ENCODE measurements at places on chromosomes 3 and 15.

DNA sequence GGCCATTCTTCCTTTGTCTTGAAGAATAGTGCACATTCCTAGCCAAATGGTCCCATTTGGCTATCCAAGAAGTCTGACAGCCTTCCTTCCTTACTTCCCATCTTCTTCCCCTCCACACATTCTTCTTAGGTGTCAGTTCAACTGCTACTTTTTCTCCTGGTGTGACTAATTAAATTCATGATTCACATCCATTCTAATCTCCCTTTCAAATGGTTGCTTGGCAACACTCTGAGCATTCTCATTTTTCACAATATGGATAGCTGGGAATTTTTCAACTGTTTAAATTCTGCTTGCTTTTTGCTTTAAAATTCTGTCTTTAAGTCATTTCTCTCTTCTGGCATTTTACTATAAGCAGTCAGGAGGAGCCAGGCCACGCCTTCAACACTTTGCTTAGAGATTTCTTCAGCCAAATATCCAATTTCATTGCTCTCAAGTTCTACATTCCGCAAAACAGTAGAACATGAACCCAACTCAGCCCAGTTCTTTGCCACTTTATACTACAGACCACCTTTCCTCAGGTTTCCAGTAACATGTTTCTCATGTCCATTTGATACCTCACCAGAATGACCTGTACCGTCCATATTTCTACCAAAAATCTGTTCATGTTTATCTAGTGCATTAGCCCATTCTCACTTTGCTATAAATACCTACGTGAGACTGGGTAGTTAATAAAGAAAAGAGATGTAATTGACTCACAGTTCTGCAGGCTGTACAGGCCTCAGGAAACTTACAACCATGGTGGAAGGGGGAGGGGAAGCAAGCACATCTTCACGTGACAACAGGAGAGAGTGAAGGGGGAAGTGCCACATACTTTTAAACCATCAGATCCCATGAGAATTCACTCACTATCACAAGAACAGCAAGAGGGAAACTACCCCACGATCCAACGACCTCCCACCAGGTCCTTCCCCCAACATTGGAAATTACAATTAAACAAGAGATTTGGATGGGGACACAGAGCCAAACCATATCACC lies 31.9 kb upstream of the MCF2L2 start:
- no peak for DNase-seq

GRCh38 chr3:16840101-16840424 lies 44.7 kb upstream of the PLCL2 start:
- no peak for DNase-seq

DNA sequence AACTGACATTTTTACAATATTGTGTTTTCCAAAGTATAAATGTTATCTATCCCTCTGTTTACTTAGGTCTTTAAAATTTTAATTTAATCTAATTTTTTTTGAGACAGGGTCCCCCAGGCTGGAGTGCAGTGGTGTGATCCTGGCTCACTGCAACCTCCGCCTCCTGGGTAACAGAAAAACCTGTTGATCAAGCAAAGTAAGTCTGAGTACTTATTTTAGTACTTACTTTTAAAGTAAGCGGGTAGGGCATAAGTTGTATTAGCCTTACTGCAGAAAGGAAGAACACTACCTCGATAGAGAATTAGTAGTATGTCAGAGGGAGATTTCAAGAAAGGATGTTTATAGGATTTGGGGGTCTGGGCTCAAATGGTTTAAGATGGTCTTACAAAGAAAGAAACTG lies 11.9 kb upstream of the FEM1B start:
- no peak for DNase-seq

- no peak for DNase-seq
Observed at GRCh38 chr15:78338781-78339180, 1.4 kb upstream of the CRABP1 start.

- no peak for DNase-seq
Observed at GRCh38 chr3:69065318-69065964, 13.3 kb upstream of the TMF1 start.

GRCh38 chr15:80026754-80027153 lies 32.7 kb upstream of the ZFAND6 start:
- no peak for DNase-seq

GRCh38 chr3:154598166-154598565 lies 168.2 kb upstream of the GPR149 start:
- no peak for DNase-seq

GRCh38 chr15:101167753-101168462 lies 83.9 kb downstream of the CHSY1 start:
- DNase-seq = no peak

GRCh38 chr15:87653646-87654045 lies 602.9 kb downstream of the NTRK3 start:
- DNase-seq = no peak

- no peak for DNase-seq
Observed at GRCh38 chr3:168977716-168978374, 685.7 kb downstream of the MECOM start.

GRCh38 chr15:90617668-90618097 lies 88.0 kb downstream of the CRTC3 start:
- DNase-seq = no peak

GRCh38 chr3:101377796-101378195 lies 57.4 kb upstream of the IMPG2 start:
- no peak for DNase-seq

DNA sequence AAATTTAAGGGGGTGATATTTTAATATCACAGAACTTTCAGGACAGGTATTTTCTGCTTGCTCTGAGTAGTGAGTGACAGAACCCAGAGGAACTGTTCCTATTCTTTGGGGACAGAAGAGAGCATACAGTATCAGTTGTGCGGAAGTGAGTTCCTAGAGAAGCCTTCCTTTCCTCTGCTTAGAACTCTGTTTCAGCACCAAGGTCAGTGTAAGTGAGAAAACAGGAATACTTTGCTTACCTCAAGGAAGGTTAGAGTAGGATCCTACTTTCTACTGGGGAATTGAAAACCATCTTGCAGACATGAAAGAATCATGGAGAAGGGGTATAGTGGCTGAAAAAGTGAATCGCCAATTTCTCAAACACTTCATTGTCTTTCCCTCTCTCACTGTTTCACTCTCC lies 542.4 kb downstream of the SQOR start:
- DNase-seq = no peak

DNA sequence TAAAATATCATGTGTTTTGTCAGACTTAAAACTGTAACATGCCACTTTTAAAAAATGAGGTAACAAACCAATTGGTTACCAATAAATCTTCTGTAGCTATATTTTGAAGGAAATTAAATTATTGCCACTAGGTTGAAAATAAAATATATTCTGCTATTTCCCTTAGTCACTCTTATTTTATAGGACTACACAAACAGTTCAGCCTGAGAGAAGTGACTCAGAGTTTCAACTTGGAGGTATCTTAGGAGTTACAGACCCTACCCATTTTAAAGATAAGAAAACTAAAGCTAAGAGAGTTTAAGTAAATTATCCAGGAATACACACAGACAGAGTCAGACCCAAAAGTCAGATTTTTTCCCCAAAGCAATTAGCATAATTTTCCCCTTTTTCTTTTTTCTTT lies 65.1 kb downstream of the PIK3CB start:
- DNase-seq = no peak

GRCh38 chr15:80163217-80163616 lies 10.4 kb downstream of the FAH start:
- no peak for DNase-seq

DNA sequence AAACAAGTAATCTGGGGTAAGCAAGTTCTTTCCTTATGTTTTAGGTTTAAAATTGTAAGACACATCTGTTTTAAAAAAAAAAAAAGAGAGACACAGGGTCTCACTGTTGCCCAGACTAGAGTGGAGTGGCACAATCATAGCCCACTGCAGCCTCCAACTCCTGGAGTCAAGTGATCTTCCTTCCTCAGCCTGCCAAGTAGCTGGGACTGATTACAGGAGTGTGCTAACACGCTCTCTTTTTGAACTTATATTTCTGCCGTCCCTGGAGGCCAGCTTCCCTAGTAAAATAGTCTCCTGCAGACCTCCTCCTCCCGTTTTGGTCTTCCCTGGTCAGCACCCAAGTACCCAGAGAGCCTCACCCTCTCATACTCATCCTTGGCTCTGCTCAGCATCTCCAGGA lies 35.5 kb downstream of the DCP1A start:
- DNase-seq = no peak

- no peak for DNase-seq
Observed at GRCh38 chr3:102790747-102791325, 356.0 kb downstream of the ZPLD1 start.

- no peak for DNase-seq
Observed at GRCh38 chr15:49624056-49624455, 3.2 kb downstream of the DTWD1 start.

GRCh38 chr15:51075826-51076523 lies 18.7 kb downstream of the TNFAIP8L3 start:
- DNase-seq = no peak

DNA sequence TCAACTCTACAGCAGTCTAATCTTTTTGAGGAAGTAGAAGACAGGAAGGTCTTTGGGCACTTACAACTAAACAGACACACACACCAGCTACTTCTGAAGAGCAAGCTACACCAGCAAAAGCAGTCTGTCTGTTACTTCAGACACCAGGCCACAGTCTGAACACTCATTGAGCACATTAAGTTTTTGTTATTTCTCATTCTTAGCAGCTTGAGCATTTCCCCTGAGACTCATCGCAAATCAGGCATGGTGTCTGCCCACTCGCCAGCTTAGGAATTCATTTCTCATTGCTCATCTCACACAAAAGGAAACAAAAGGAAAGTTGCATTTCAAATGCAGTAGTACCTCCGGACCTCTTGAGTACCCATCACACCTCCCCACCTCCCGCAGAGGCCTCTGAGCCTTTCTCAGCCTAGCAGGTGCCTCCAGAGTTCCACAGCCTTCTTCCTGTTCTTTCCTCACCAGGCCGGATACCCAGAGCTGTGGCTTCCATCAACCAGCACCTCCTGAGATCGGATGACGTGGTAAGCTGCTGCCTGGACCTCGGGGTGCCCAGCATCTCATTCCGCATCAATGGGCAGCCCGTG lies 302.0 kb downstream of the RYR3 start:
- DNase-seq = no peak

DNA sequence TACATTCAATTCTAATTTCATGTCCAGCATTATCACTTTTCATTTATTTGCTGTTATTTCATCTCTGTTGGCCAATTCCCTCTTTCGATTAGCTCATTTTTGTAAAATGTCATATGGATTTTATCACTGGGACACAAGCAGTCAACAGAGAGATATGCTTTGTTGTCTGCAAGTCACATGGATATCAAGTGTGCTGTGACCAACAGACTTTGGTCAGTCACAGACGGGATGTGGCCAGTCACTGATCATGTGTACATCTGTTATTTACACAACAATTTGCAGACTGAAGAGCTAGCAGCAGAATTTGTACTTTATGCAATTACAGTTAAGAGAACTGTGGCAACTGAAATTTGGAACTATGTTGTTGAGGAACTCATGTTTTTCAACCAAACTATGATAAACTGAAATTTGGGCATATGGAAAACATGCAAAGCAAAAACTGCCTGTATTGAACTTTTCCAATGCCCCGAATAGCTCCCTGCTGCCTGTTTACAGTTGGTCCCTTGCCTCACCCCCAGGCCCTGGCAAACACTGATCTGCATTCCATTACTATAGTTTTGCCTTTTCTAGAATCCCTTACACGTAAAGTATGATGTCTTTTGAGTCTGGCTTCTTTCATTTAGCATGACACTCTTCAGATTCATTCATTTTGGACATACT lies 104.4 kb downstream of the RPL22L1 start:
- DNase-seq = no peak

- no peak for DNase-seq
Observed at GRCh38 chr3:143896486-143896885, 48.2 kb upstream of the SLC9A9 start.

DNA sequence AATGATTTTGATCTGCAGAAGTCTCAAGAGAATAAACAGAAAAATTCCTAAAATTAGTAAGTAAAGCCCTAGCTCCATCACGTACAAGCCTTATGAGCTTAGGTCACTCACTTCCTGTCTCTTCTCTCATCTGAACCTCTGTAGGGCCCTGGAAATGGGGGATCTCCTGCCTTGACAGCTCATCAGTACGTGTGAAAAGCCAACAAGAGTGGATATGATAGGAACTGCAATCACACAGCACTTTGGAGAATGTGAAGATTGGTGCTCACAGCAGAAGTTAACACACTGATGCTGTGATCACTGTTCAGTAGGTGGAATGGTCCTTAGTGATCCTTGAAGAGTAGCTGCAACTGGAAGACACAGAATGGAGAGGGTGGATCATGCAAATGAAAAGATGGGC lies 27.8 kb upstream of the ALDH1L1 start:
- no peak for DNase-seq

- no peak for DNase-seq
Observed at GRCh38 chr3:159913712-159914414, 74.8 kb upstream of the IL12A start.

DNA sequence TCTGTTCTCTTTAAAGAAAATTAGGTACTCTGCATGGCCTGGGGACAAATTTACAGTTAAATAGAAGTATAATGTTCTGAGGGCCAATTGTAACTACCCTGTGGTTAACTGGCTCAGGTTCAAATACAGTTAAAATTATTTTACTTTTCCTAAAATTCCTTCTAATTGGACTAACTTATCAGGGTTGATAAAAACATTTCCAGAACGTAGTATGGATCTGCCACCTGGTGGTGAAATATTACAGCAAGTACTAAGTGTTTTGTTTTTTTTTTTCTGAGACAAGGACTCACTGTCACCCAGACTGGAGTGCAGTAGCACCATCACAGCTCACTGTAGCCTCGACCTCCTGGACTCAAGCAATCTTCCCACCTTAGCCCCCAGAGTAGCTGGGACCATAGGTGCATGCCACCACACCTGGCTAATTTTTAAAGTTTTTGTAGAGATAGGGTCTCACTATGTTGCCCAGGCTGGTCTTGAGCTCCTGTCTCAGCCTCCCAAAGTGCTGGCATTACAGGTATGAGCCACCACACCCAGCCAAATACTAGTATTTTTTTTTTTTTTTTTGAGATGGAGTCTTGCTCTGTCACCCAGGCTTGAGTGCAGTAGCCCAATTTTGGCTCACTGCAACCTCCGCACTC lies 29.2 kb downstream of the NEO1 start:
- no peak for DNase-seq

GRCh38 chr3:167575000-167575600 lies 78.6 kb downstream of the WDR49 start:
- DNase-seq = no peak

DNA sequence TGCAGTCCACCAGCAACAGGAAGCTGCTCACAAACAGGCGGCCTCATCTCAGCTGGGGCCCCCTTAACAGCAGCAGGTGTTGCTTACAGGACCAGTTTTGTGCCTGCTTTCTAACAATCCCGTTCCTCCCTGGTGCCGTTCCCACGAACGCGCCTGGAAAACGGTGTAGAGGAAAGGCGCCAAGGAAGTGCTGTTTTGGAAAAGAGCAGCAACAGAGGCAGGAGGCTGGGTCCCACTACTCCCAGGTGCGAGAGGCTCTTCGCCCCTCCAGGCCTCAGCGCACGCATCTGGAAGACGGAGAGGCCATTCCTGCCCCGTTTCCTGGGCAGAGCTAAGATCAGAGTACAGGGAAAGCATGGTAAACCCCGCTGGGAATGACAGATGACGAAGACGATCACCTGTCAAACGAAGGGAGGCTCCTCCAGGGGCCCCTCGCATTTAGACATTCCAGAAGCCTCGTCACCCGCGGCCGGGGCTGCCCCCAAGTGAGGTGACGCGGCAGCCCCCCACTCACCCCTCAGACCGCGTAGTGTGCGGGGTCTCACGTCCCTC lies 603 bp downstream of the SCAPER start:
- DNase-seq = no peak

- DNase-seq = no peak
Observed at GRCh38 chr3:38823186-38823585, 7.2 kb upstream of the SCN10A start.

GRCh38 chr15:88038261-88038660 lies 218.3 kb downstream of the NTRK3 start:
- no peak for DNase-seq

All from stimulated activated CD4-positive, alpha-beta T cell treated with anti-CD3 and anti-CD28 coated beads, Interleukin-15, amount 100 ng/mL, for 1 hour (primary cell).